ENCODE measurements at places on chromosomes 2 and 18.

DNA sequence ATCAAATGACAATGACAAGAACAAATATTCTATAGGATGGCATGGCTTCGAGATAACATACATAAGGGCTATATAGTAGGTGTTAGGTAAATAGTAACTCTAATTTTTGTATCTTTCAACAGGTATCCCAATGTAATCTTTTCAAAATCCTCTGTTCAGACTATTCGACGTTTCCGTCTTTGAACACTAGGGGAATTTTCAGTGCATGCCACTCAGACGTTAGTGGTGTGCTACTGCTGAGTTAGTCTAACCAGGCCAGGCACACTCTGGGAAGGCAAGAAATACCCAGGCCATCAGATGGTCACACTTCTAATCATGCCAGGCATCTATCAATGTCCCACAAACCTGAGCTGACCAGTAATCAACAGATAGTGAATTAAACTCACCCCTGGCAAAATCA is 14.6 kb upstream of the CREG2 start:
- DNase-seq, result no peak

- no peak for DNase-seq
Observed at GRCh38 chr2:229201521-229201920, 69.6 kb downstream of the PID1 start.

DNA sequence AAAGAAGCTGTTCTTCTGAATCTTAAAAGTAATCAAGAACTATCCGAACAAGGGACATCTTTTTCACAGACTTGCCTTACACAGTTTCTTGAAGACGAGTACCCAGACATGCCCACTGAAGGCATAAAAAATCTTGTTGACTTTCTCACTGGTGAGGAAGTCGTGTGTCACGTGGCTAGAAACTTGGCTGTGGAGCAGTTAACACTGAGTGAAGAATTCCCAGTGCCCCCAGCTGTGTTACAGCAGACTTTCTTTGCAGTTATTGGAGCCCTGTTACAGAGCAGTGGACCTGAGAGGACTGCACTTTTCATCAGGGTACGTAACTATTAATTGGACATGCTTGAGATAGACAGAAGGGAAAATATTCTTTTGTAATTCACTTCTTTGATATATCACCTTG is 2.4 kb downstream of the MRPL44 start:
- DNase-seq, result no peak

DNA sequence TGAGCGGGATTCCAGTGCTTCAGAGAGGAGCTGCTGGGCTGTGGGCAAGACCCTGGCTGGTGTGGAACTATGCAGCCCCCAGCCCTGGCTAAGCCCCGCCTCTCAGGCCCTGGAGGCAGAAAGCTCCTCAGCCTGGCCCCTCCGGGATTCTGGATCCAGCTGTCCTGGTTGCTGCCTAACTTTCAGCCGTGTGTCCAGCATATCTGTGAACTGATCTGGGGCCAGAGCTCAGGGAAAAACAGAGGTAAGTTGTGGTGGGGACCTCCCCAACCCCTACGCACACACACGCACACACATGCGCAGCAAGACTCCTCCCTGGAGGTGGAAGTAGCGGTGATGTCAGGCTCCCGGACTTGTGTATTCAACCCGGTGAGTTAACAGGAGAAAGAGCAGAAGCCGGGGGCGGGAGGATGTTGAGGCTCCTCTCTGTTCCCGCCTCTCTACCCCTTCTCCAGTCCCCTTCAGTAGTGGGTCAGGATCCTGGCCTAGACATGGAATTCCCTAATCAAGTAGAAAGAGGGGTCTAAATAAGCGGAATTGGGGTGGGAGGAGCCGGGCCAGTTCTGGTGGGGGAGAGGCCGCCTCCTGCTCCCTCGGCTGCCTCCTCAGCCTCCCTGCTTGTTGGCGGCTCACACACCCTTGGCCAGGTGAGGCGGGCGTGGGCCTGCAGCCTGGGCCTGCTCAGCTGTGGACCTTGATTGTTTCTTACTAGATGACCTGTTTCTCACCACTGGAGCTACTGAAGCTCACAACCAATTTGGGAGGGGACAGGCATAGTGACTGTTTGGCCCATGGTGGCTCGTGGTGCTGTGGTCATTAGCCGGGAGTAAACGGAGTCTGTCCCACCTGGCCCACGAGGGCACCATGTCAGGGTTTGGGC is 33.4 kb downstream of the SIX2 start:
- DNase-seq, result no peak

Measured in CD4-positive, CD25-positive, alpha-beta regulatory T cell (primary cell).